ENCODE measurements at places on chromosomes 1 and 21.

DNA sequence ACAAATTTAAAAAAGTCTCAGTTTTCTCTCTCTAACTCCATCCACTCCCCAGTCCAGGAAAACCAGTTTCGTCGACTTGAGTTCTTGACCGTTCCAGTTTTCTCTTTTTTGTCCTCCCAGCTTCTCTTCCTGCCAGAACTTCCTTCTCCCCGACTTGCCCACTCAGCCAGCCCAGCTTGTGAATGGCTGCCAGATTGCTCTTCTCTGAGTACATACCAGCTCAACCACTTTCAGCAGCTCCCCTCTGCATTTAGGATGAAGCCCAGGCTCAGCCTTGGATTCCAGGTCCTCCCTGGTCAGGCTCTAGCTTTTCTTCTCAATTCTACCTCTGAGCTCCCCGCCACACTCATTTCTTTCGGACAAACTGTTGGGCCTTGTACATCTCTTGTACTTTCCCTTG, 1.4 kb downstream of the DIO1 start:
- DNase-seq, result no peak

DNA sequence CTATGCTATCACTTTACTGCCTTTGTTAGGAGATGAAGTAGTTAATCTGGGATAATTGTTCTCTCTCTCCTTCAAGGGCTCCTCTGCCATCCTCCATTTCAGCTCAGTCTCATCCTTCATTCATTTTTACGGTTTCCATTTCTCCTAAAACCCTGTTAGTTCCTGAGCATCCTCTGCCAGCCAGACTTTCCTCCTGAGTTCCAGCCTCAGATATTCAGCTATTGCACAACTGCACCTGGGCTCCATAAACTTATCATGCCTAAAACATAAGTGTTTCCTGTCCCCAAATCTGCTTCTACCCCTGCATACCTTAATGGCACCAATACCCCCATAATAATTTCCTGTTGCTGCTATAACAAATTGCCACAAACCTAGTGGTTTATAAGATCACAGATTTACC, 39.6 kb upstream of the SOX13 start:
- DNase-seq, result no peak

GRCh38 chr1:116382321-116382720, 9.3 kb downstream of the ATP1A1 start:
- DNase-seq, result no peak

GRCh38 chr1:234244482-234244881, 128.8 kb upstream of the COA6 start:
- no peak for DNase-seq

DNA sequence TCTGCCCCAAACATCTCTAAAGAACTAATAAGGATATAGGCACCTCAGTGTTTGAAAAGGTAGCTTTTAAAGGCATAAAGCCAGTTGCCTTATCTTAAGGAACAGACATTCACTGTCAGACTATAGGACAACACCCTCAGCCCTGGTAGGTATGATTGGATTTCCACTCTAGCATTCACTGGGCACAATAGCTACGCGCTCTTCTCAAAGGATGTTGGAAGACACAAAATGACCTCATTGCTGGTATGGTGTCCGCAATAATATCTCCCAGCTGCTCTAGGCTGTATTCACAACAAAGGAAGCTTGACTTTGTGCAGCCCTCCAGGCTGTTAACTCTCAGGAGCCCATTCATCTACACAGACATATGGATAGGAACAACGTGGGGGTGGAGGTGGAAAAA, 119.4 kb upstream of the CXADR start:
- DNase-seq, result no peak

DNA sequence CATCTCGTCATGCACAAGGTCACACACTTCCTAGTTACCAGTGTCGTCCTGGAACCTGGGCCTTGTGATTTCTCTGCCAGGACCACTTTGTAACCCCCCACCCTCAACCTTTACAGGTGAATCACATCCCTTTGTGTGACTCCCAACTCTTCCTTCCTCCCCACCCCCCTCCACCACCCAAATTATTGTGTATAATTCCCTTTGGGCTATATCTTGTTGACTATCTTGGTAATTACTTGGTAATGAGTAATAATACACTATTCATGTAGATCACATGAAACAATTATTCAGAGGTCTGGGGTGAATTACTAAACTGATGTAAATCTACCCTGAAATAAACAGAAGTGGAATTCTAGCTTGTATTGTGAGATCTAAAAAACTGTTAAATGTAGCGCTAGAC, 1.7 kb downstream of the KCNK1 start:
- DNase-seq, result no peak
